ENCODE measurements at places on chromosomes 6 and 20. TPM values are rescaled to one million over a fixed set of nuclear protein-coding genes. Genes with fewer than 3 reads are reported as not detected.

- no peak for DNase-seq
Measured at GRCh38 chr6:4664117-4664626, 112.0 kb upstream of the CDYL start.

GRCh38 chr6:113328886-113329381, 528.2 kb upstream of the MARCKS start:
- DNase-seq, result no peak

- no peak for DNase-seq
Measured at GRCh38 chr20:57930351-57930750, 220.5 kb upstream of the PMEPA1 start.

- no peak for DNase-seq
Measured at GRCh38 chr6:8085053-8085511, 17.3 kb downstream of the EEF1E1 start.

- DNase-seq, result no peak
Measured at GRCh38 chr20:4550740-4551139, 171.0 kb upstream of the PRND start.

The EEF1A2 gene
- polyA plus RNA-seq, result 1.1 TPM

- no peak for DNase-seq
Measured at GRCh38 chr20:19492116-19492515, 265.9 kb upstream of the RIN2 start.

The CLVS2 gene
- 0.29 TPM for polyA plus RNA-seq

The BMP6 gene
- 8.4 TPM for polyA plus RNA-seq

- no peak for DNase-seq
Measured at GRCh38 chr6:44851176-44851575, 463.7 kb downstream of the CDC5L start.
